Neural crest cell (in vitro differentiated cells): ENCODE measurements at places on chromosomes 5 and 9. TPM values are rescaled to one million over a fixed set of nuclear protein-coding genes. Genes with fewer than 3 reads are reported as not detected.

DNA sequence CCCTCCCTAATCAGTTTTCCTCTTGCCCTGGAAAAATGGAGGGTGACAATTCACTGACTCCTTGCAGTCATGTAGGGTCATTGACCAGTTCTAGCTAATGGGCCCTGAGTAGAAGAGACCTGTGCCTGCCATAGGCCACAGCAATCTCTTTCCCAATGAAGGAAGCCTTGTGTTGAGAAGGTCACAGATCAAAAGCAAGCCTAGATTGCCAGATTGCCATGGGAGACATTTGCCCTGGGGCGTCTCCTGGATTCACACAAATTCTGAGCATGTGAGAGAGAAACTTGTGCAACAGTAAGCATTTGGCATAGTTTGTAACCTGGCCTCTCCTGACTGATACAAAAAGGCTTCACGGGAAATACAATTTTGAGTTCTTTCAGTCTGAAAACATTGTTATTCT, 148.0 kb downstream of the NUDT12 start:
- peaks cover 9% of the 10 kb centered on the region for H3K36me3 ChIP-seq
- peak overlapping the region; percentile 7 for H3K27ac ChIP-seq
- H3K27me3 ChIP-seq, result no peaks in the 10 kb centered on the region
- H3K4me1 ChIP-seq, result peaks cover 51% of the 10 kb centered on the region
- H3K4me3 ChIP-seq, result no peak overlapping the region

Gene KIF20A
- 76.9 and 77.6 TPM in 2 replicates for total RNA-seq

Gene C9orf50
- total RNA-seq, result 0.26 and 0.27 TPM in 2 replicates

GRCh38 chr5:86143837-86144236, 473.9 kb upstream of the COX7C start:
- H3K27ac ChIP-seq, result no peak overlapping the region
- no peaks in the 10 kb centered on the region for H3K36me3 ChIP-seq
- DNase-seq, result no peak
- H3K4me3 ChIP-seq, result no peak overlapping the region

DNA sequence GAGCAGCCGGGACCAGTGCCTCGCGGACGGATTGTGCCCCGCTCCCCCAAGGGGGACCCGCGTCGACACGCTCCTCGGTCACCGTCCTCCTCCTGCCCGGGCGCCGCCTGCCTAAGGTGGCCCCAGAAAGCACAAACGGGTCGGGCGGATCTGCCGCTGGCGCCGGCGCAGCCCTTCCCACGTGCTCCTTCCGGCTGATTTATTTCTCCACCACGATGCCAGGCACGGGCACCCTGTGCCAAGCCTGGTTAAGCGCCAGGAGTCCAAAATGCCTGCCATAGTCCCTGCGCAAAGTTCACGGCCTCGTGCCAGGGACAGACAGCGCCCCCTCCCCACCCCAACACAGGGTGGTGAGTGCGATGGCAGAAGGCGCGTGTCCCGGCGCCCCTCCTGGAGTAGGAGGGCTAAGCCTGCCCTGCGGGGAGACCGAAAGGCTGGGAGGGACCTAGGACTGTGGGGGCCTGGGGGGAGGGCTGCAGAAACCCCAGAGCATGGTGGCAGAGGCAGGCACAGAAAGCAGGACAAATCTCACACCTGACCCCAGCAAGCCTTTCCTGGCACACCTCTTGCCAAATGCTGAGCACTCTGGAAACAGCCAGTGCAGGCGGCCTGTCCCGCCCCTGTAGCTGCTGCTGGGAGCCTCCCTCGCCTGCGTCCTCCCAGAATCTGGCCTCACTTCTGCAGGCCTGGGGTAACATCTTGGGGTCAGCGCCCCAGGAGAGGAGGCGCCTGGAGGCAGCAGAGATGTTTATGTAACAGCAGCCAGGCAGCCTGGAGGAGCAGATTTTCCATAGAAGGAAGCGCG, 1.1 kb upstream of the NOTCH1 start:
- H3K27ac ChIP-seq, result peak overlapping the region; percentile 57
- H3K27me3 ChIP-seq, result no peaks in the 10 kb centered on the region
- peaks cover 28% of the 10 kb centered on the region for H3K4me1 ChIP-seq

GRCh38 chr5:149674686-149675085, 55.4 kb upstream of the PPARGC1B start:
- peaks cover 3% of the 10 kb centered on the region for H3K36me3 ChIP-seq
- no peak for DNase-seq
- peaks cover 15% of the 10 kb centered on the region for H3K27me3 ChIP-seq
- no peaks in the 10 kb centered on the region for H3K4me1 ChIP-seq
- no peak overlapping the region for H3K4me3 ChIP-seq

GRCh38 chr5:143882520-143882919, 70.6 kb downstream of the HMHB1 start:
- no peak overlapping the region for H3K27ac ChIP-seq
- H3K27me3 ChIP-seq, result no peaks in the 10 kb centered on the region
- no peak for DNase-seq
- H3K4me3 ChIP-seq, result no peak overlapping the region

Gene SLC31A2
- total RNA-seq, result 3.0 and 3.6 TPM in 2 replicates

Gene CDC42SE2
- total RNA-seq, result 24.1 and 25.5 TPM in 2 replicates

- peaks cover 10% of the 10 kb centered on the region for H3K36me3 ChIP-seq
- peaks cover 26% of the 10 kb centered on the region for H3K4me1 ChIP-seq
- H3K4me3 ChIP-seq, result no peak overlapping the region
- H3K27ac ChIP-seq, result no peak overlapping the region
- no peaks in the 10 kb centered on the region for H3K27me3 ChIP-seq
Observed at GRCh38 chr9:109108318-109108717, 11.4 kb downstream of the TMEM245 start.

Gene PCDHA5
- total RNA-seq, result 1.3 and 1.4 TPM in 2 replicates

GRCh38 chr5:115335301-115335700, 38.8 kb upstream of the CCDC112 start:
- H3K27me3 ChIP-seq, result no peaks in the 10 kb centered on the region
- DNase-seq, result no peak
- H3K4me1 ChIP-seq, result no peaks in the 10 kb centered on the region
- no peak overlapping the region for H3K27ac ChIP-seq
- no peaks in the 10 kb centered on the region for H3K36me3 ChIP-seq
- no peak overlapping the region for H3K4me3 ChIP-seq
